ENCODE measurements at places on chromosomes 5 and 9. TPM values are rescaled to one million over a fixed set of nuclear protein-coding genes. Genes with fewer than 3 reads are reported as not detected.

- DNase-seq, result no peak
- H3K36me3 ChIP-seq, result peaks cover 5% of the 10 kb centered on the region
- no peaks in the 10 kb centered on the region for H3K4me1 ChIP-seq
- H3K27me3 ChIP-seq, result no peaks in the 10 kb centered on the region
Observed at GRCh38 chr5:65790371-65791163, 68.6 kb downstream of the NLN start.

DNA sequence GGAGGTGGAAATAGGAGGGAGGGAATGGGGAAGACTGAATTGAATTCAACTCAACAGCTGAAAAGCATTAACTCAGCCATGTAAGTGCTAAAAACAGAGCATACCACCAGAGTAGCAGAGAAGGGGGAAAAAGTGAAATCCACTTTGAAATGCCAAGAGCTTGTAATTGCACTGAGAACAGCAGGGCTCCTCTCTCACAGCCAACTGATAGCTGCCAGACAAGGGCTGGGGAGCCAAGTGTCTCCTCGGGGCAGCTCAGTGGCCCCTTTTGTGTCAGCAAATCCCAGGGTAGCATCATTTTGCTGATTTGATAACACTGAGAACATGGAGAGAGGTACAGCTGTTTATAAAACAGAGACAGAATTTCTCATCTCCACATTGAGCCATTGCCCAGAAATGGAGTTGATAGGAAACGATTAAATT is 182.5 kb downstream of the FRMD3 start:
- DNase-seq, result no peak
- no peaks in the 10 kb centered on the region for H3K36me3 ChIP-seq
- H3K27ac ChIP-seq, result no peak overlapping the region
- H3K4me3 ChIP-seq, result no peak overlapping the region
- H3K4me1 ChIP-seq, result no peaks in the 10 kb centered on the region

DNA sequence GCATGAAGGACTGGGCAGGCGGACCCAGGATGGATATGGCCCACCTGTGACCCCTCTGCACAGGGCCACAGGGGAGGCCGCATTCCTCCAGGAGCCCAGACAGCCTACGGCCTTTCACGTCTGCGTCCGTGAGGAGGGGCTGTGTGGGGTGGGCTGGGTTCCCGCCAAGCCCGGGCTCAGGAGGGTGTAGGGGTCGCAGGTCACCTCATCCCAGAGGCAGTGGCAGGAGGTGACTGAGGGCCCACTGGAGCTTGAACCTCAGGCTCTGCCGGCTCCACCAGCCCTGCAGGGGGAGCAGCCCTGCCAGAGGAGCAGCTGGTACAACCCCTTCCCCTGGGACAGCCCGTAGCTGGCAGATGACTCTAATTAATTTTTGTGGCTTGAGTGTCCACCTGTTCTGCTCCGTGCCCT is 40.7 kb upstream of the CACNA1B start:
- H3K36me3 ChIP-seq, result peaks cover 7% of the 10 kb centered on the region
- no peaks in the 10 kb centered on the region for H3K27me3 ChIP-seq
- no peaks in the 10 kb centered on the region for H3K4me1 ChIP-seq
- no peak overlapping the region for H3K4me3 ChIP-seq

- no peaks in the 10 kb centered on the region for H3K4me1 ChIP-seq
- H3K27ac ChIP-seq, result no peak overlapping the region
- no peak for DNase-seq
- no peaks in the 10 kb centered on the region for H3K27me3 ChIP-seq
Observed at GRCh38 chr5:17185349-17185748, 32.1 kb upstream of the BASP1 start.

Gene CCL21
- total RNA-seq, result 2.2 TPM

Measured in liver (tissue), 10 donors.